ENCODE measurements at places on chromosomes 2 and 18.

DNA sequence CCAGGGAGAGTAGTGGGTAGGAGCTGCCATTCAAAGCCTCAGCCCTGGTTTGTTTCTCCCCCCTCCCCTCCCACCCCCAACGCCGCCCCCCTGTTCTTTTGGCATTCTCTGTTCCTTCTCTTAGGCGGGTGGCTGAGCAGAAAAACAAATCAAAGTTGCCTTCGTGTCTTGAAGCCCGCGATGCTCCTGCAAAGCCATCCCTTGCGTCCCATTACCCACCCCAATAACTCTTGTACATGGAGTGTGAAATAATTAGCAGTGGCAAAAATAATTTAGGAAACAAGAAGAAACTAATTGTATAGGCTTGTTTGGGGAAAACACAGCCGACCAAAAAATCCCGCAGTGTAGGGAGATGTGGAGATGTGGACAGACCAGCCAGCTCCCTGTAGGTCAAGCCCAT lies 59.6 kb downstream of the CELF4 start:
- no peak for DNase-seq

DNA sequence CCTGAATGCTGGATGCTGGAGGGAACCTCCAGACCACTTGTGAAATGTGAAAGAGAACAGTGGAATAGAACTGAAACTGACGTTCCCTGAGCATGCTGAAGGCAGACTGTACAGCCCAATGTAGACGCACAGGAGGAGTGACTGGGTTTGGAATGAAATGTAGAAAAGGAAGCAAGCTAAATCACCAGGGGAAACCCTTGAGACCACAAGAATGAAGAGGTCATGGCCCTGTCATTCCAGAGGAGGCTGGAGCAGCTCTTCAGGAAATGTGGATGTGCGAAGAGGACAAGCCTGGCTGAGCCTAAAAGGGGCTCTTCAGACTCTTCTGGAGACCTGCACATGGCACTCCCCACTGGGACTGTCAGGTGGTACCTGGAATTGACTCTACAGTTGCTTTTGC lies 118.5 kb upstream of the ALPP start:
- no peak for DNase-seq

DNA sequence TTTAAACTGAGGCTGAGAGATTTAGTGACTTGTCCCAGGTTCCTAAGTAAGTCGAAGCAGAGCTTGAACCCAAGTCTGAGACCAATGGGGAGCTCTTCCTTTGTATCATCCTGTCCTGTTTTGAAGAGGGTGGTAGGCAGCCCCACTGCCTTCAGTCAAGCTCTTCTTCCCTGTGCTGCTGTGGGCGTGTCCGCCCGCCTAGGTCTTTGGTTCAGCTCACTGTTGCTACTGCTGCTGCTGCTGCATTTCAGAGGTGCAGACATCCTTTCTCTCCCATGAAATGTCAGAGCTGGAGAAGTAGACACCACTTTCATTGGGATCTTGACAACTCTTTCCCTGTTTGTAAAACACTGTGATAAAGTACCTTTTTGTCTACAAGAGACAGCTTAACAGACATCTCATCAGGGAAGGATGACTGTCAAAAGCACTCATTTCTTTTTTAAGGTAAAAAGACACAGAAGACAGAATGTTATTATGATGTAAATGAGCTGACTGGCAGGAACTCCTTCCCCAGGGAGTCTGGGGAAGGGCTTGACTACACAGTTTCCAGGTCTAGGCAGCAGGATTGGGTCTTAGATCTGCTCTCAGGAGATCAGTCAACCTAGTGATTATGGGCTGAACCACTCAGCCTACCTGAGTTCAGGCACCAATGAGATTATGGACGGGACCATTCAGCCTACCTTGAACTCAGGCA lies 91.7 kb upstream of the TRIB2 start:
- no peak for DNase-seq

GRCh38 chr2:72041638-72042111 lies 106.0 kb downstream of the CYP26B1 start:
- no peak for DNase-seq

- DNase-seq: no peak
These were observed 129.6 kb downstream of the CELF4 start for GRCh38 chr18:37435996-37436395.

DNA sequence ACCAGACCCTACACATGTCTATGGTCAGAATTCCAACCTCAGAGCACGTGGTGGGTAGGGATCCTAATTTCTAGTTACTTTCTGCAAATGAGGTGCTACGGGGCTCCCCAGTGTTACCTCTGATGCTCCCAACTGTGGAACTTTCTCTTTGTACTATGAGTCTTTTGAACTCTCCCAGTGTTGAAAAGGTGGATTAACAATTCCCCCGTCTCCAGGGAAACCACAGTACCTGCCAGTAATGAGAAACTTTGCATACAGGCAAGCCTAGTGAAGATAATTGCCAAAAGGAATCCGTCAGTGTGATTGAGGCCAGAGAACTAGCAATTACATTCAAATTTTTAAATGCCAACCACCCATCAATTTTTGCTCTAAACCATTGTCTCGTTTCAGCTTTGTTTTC lies 129.0 kb upstream of the FOSL2 start:
- no peak for DNase-seq
